ENCODE measurements at places on chromosomes 1 and 21.

DNA sequence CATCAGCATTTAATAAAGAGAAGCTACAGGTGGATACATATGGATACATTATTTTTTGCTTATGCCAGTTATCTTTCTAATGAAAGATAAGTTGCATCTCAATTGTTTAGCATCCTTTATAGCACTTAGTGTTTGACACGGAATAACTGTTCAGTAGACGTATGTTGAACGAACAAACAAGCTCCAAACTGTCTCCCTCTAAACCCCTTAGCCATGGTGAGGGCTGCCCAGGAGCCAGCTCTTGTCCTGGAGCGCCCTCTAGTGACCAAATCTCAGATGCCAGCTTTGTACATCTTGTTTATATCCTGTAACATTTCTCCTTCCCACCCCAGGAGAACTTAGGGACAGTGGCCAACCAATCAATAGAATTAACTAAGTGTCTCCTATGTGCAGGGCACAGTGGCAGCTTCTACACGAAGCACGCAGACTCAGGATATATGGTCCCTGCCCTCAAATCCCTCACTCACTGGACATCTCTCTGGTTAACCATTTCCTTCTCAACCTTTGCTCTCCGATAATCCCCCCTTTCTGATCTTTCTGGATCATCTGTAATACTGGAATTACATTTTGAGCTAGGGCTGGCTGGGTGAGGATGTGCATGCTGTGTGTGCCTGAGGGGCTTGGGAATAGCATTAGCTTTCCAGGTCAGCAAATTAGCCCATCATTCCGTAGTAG, 22.9 kb downstream of the KCNA10 start:
- DNase-seq, result peak; percentile 88

DNA sequence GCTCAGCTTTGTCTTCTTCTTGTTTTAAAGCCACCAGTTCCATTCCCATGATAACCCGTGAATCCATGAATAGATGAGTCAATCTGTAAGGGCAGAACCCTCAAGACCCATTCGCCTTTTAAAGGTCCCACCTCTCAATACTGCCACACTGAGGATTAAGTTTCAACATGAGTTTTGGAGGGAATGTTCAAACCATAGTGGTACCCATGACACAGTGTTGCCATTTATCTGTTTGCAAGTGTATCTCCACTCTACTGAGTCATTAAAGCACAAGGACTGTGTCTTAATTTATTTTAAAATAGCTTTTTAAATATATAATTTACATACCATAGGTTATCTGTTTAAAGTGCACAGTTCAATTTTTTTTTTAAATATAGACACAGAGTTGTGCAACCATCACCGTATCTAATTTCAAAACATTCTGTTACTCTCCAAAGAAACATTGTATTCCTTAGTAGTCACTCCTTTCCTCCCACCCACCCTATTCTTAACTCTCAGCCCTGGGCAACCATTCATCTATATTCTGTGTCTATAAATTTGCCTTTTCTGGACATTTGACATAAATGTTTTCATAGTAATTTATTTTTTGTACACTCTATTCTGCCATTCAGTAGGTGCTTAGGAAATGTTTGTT, 4.8 kb upstream of the IL24 start:
- DNase-seq, result no peak

GRCh38 chr1:75539230-75540116, 71.4 kb downstream of the SLC44A5 start:
- no peak for DNase-seq

DNA sequence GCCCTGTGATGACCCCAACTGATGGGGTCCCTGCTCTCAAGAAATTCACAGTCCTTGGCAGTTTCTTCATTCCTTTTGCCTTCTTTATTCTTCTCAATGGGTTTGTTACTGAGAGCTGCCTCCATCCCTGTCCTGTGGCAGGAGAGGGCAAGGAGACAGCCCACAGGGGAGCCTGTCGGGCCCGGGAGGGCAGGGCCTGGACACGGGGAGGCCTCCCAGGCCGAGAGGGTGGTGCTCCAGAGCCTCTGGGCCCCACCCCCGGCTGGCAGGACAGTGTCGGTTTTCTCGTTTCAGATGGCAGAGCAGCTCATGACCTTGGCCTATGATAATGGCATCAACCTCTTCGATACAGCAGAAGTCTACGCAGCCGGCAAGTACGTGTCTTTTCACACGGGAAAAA, 36.2 kb downstream of the KCNAB2 start:
- DNase-seq, result no peak

GRCh38 chr1:242770366-242770765, 245.9 kb upstream of the PLD5 start:
- no peak for DNase-seq

DNA sequence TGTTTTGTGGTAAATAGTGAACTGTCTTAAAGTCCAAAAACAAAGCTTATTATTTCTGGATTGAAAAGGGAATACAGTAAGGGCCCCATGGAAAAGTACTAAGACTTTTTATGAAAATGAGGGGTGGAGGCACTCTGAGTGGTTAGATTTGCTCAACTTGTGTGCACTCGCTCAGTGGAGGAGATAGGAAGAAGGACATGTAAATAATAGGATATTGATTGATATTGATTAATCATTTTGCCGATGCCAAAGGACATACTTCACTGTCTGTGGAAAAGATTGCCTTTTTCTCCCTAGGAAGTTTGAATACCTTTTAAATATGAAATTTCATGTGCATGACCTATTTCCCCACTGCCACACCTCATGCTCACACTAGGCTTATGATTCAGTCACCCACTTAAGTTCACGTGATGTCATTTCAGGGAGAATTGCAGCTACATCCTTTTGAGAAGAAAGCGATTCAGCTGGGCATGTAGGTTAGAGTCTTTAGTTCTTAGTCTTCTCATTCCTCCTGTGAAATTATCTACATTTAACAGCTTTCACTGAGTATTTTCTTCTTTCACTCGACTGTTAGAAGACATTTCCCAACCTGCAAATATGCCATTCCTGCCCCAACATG, 5.0 kb downstream of the MTR start:
- no peak for DNase-seq

DNA sequence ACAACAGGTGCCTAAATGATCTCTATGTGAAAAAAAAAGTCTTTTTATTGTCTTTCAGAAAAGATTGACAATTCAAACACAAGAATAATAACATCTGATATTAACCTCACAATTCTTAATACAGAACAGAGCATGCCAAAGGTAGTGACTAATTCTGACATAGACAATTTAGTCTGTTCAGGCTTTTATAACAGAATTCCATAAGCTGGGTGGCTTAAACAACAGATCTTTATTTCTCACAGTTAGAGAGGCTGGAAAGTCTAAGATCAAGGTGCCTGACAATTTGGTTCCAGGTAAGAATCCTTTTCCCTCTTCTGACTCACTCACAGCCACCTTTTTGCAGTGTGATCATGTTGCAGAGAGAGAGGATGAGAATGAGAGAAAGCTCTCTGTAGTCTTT, 27.0 kb downstream of the DPYD start:
- no peak for DNase-seq

DNA sequence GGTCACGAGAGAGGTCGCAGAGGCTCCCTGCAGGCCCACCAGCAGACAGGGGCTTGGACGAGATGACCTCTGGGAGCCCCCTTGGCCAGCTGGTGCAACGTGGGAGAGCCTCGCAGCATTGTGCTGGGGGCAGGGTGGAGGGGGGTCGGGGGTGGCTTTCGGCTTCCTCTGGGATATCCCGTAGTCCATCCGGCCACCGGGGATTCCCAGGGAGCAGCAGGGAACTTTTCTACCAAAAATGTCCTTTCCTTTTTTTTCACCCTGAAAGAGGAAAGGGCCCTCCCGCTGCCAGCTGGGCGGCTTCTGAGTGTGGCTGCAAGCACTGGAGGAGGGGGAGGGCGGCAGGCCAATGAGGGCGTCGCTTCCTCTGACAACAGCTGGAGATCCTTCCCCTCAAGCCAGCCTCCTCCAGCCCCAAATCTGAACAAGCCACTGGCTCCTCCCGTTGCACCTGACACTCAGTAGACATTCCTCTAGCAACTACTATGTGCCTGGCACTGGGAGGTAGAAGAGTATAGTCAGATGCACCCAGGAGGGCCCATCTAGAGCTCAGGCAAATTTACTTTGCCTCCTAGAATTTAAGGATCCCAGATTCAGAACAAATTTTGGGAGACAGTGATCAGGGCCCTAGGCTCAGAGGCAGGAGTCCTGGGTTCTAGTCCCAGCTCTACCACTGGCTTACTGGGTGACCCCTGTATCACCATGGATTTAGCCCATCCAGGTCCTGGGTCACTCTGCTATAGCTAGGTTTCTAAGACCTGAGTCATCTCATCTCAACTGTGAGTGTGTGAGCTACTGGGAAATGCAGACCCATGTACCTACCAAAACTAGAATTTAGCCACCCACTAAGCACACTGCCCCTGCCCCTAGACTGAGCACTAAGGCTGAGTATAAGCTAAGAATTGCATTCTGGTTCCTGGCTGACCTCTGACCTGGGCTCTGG, 2.7 kb downstream of the MOB3C start:
- DNase-seq, result peak; percentile 93

DNA sequence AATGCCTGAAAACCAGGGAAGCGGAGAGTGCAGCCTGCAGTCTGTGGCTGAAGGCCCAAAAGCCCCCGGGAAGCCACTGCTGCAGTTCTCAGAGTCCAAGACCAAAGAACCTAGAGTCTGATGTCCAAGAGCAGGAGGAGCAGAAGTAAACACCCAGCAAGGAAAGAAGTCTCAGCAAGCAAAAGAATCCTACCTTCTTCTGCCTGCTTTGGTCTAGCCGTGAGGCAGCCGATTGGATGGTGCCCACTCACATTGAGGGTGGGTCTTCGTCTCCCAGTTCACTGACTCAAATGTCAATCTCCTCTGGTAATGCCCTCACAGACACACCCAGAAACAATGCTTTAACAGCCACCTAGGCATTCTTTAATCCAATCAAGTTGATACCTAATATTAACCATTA, 217.5 kb downstream of the PLA2G4A start:
- no peak for DNase-seq

- DNase-seq, result no peak
Observed at GRCh38 chr1:18203645-18204044, 96.0 kb downstream of the IGSF21 start.

DNA sequence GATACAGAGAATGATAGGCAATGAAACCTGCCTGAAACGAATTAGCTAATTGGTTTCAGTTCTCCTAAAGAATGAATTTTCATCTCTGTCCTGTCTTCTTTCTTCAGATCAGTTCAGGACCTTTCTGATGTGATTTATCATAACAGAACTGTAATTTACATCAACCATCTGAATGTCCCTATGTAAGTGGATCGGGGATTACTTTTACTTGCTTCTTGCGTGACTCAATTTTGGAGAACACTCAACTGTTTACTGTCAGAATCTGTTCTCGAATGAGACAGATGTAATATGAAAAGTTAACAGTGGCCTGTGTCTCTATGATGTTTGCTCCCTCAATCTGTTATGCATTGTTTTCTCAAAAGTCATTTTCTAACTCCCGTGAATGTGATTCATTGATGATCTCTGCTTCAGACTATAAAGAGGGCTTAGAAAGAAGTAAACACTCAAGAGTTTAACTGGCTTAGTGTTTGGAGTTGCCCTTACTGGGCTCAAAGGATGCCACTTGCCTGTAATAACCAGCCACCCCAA, 111.0 kb downstream of the GABPA start:
- DNase-seq, result no peak

DNA sequence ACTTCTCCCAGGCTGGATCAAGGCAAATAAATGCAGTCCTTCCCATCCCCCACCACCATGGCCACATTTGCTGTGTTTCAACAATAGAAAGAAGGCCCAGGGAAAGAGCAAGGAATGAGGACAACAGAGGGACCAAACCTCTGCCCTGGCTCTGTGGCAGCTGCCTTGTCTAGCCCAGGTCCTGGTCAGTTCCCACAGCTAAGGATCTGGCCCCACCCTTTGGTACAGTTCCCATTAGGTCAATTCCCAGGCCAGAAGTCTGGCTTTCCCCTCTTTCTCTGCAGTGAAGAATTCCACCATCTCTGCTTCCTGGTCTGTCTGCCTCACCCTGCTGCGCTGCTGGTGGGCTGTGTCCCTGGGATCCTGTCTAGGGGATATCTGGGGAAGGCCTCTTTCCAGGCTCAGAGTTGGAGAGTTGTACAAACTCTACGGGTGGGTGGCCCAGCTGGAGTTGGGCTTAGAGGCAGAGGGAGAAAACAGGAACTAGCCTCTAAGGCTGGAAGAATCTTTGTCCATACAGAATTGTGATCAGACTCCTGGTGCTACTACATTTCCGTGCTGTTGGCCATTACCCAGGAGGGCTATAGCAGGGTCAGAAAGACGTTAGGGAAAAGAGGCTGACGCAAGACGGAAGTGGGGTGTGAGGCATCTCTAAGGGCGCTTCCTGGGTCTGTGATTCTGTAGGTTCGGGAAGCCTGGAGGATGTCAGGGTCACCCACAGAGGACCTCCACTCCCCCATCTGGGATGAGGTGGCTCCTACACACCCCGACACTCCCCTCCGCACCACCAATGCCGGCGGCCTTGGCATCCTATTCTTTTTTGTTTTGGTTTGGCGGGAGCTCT, 953 bp upstream of the NDUFS2 start:
- peak; percentile 91 for DNase-seq

DNA sequence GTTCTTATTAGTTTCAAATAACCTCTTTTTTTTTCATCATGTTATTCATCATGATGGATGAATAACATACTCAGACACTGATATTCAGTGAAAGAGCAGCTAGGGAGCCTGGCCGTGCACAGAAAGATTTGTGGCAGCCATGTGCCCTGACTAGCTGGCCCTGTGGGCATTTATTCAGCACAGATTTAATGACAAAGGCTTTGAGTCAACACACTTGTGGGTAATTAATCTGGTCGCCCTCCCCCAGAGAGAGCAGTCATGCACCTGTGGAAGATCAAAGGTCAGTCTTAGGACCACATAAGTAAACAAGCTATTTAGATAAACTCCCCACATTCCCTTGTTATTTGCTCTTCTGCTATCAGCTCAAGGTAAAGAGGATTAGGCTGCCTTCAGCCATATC, 153.2 kb upstream of the HMCN1 start:
- no peak for DNase-seq

DNA sequence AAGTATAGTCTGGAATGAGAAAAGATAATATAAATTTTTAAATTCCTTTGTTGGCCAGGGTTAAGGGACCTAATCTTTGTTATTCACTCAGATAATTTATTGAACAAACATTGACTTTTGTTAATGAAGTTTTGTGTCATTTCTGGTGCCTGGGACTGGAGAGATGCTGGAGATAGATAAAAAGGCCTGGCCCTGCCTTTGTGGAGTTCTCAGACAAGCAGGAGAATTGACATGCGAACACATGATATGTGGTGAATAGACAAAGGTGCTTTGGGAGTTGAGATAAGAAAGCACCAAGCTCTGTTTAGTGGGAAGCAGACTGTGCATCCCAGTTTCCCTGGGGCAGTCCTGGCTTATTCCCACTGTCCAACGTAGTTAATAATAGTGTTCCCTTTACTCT, 8.5 kb downstream of the C1orf21 start:
- no peak for DNase-seq

GRCh38 chr1:31954607-31955283, 16.6 kb upstream of the PTP4A2 start:
- peak; percentile 90 for DNase-seq
